ENCODE measurements at places on chromosomes 5 and 9. TPM values are rescaled to one million over a fixed set of nuclear protein-coding genes. Genes with fewer than 3 reads are reported as not detected.

The ARHGEF28 gene
- total RNA-seq: 5.8 TPM

The SLC27A6 gene
- 0.04 TPM for total RNA-seq

The SMIM33 gene
- not detected for total RNA-seq

GRCh38 chr5:146890066-146890465 is 11.5 kb upstream of the PPP2R2B start:
- no peak for DNase-seq
- H3K27ac ChIP-seq: no peak overlapping the region
- H3K36me3 ChIP-seq: no peaks in the 10 kb centered on the region
- H3K27me3 ChIP-seq: peaks cover 4% of the 10 kb centered on the region
- H3K4me3 ChIP-seq: no peak overlapping the region

GRCh38 chr5:22889720-22890119 is 36.6 kb upstream of the CDH12 start:
- no peak overlapping the region for H3K4me3 ChIP-seq
- no peak for DNase-seq
- H3K27me3 ChIP-seq: no peaks in the 10 kb centered on the region
- H3K27ac ChIP-seq: no peak overlapping the region

DNA sequence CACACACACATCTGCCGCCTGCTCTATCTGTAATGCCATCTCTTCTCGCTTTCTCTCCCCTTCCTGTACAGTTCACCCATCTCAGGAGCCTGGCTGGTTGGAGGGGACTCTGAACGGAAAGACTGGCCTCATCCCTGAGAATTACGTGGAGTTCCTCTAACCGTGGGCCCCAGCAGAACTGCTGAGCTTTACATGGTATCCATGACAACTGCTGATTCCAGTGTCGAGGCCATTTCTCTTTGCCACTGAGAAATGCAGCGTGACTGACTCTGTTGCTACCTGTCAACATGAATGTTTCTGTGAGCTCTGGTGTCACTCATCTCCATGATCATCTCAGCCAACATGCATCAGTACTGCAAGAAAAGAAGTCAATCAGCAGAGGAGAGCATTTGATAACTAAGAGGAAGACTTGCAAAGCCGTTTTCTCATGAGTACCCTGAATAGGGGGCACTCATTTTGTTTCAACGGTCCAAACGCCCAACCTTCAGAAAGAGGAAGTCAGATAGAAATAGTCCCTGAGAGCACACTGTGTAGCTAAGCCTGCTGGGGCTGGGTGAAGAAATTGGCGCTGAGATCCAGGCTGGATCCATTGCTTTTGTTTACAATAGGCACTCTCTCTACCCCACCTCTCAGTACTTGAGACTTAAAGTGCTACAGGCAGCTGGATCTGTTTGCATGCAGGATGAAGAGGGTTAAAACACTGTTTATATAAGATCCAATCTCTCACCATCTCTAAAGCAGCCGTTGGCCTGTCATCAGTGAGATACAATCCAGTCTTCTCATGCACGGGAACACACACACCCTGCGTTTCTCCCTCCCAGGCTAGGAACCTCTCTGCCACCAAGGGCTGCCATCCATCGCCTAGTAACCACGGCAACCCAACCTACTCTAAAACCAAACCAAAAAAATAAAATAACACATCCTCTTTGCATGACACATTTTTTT is 180.9 kb downstream of the NR3C1 start:
- H3K4me3 ChIP-seq: no peak overlapping the region
- H3K4me1 ChIP-seq: peaks cover 38% of the 10 kb centered on the region
- peak; percentile 60 for DNase-seq
- no peaks in the 10 kb centered on the region for H3K27me3 ChIP-seq
- H3K27ac ChIP-seq: peak overlapping the region; percentile 22
- no peaks in the 10 kb centered on the region for H3K36me3 ChIP-seq

GRCh38 chr5:146643776-146644175 is 127.8 kb upstream of the GPR151 start:
- no peak overlapping the region for H3K4me3 ChIP-seq
- no peaks in the 10 kb centered on the region for H3K4me1 ChIP-seq
- no peak overlapping the region for H3K27ac ChIP-seq
- H3K27me3 ChIP-seq: 0 out of 2 replicates have a peak, but pooled peaks cover 3% of the 10 kb centered on the region
- no peak for DNase-seq
- H3K36me3 ChIP-seq: no peaks in the 10 kb centered on the region

- no peaks in the 10 kb centered on the region for H3K4me1 ChIP-seq
- H3K27me3 ChIP-seq: no peaks in the 10 kb centered on the region
Observed at GRCh38 chr9:2012347-2012746, 2.8 kb upstream of the SMARCA2 start.

DNA sequence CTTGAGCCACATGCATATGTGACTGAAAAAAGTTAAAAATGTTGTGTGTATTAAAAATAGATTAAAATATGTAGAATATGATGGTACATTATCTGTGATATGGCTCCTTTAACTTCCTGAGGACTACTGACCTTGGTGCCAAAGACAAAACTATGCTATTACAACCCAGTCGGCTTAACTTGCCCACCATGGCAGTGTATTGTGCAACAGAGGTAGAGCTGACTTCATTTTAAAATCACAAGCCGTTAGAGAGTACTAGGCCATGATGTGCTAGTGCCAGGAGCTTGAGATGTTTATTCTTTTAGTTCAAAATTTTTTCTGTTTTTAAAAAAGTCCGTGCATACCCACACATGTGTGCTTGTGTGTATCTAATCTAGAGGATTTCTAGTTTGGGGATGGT is 46.3 kb downstream of the NAA35 start:
- H3K4me3 ChIP-seq: no peak overlapping the region
- no peak overlapping the region for H3K27ac ChIP-seq
- peaks cover 43% of the 10 kb centered on the region for H3K36me3 ChIP-seq

DNA sequence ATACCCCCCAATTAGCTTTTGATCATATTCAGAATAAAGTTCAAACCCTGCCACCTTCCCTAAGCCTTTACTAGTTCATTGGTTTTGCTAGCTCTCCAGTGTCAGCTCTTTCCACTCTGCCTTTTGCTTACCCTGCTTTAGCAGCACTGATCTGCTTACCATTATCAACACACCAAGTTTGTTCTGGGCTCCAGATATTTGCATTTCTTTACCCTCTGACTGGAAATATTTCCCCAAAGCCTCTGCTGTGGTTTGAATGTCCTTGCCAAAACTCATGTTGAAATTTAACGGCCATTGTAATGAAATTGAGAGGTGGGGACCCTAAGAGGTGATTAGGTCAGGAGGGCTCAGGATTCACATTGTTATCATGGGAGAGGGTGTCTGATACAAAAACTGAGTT is 99.5 kb downstream of the GCNT1 start:
- DNase-seq: no peak
- no peaks in the 10 kb centered on the region for H3K4me1 ChIP-seq
- 0 out of 2 replicates have a peak, but pooled peaks cover 3% of the 10 kb centered on the region for H3K27me3 ChIP-seq
- H3K27ac ChIP-seq: no peak overlapping the region
- no peak overlapping the region for H3K4me3 ChIP-seq

DNA sequence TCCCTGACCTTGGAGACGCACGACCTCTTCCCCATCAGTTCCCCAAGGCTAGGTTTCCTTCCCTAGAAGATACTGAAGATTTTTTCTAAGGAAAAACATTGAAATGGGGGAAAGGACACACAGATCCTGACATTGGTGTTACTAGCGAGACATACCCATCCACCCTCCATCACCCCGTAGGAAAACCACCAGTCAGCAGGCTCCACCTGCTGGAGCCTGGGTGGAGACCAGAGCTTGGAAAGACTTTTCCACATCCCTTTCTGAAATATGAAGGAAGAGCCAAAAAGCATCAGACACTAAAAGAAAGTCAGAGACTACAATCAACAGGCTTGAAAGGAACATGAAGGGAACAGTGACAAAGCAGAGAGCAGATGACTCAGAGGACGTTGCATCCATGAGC is 638.0 kb downstream of the IRX1 start:
- H3K27me3 ChIP-seq: no peaks in the 10 kb centered on the region
- H3K36me3 ChIP-seq: no peaks in the 10 kb centered on the region
- H3K4me3 ChIP-seq: no peak overlapping the region
- no peak overlapping the region for H3K27ac ChIP-seq
- H3K4me1 ChIP-seq: no peaks in the 10 kb centered on the region
